ENCODE measurements at places on chromosomes 3 and 15. TPM values are rescaled to one million over a fixed set of nuclear protein-coding genes. Genes with fewer than 3 reads are reported as not detected.

- no peak for DNase-seq
- no peaks in the 10 kb centered on the region for H3K4me1 ChIP-seq
- no peak overlapping the region for H3K27ac ChIP-seq
- H3K36me3 ChIP-seq = no peaks in the 10 kb centered on the region
These were observed 49.4 kb upstream of the GSK3B start for GRCh38 chr3:120143676-120144075.

DNA sequence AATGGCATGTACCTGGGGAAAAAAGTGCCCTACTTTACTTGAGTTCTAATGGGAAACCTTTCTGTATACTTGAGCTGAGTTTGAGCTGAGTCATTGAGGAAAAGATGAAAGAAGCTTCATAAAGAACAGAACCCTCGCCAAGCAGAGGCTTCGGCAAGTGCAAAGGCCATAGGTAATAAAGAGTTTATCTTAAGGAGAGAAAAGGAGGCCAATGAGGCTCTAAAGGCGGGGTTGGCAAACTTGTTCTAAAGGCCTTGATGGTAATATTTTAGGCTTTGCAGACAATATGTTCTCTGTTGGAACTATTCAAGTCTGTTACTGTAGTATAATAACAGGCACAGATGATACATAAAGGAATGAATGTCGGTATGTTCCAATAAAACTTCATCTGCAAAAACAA is 17.6 kb upstream of the TRAT1 start:
- peak; percentile 61 for DNase-seq
- no peaks in the 10 kb centered on the region for H3K27me3 ChIP-seq
- H3K4me3 ChIP-seq = no peak overlapping the region
- no peaks in the 10 kb centered on the region for H3K4me1 ChIP-seq
- no peaks in the 10 kb centered on the region for H3K36me3 ChIP-seq

GRCh38 chr15:68795298-68795848 is 25.3 kb downstream of the ANP32A start:
- peak overlapping the region; percentile 17 for H3K4me3 ChIP-seq
- H3K27ac ChIP-seq = peak overlapping the region; percentile 43
- H3K4me1 ChIP-seq = peaks cover 3% of the 10 kb centered on the region
- no peaks in the 10 kb centered on the region for H3K27me3 ChIP-seq
- H3K36me3 ChIP-seq = no peaks in the 10 kb centered on the region
- peak; percentile 82 for DNase-seq

DNA sequence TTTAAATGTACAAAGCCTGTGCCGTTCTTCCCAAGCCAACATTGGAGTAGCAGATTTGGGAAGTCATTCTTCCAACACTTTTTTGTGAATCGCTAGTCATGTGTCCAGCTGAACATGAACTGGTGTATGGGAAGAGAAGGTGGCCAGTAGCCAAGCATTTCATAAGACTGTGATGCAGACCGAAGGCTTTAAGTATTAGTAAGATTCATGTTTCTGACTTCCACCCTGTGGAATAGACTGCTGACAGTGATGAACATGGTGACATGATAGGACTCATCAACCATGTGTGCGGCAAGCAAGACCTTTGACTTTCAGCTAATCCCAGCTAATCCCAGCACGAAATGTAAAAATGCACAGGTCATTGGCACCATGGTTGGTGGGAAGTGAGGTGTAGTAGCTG is 48.3 kb upstream of the THSD4 start:
- no peaks in the 10 kb centered on the region for H3K4me1 ChIP-seq
- no peaks in the 10 kb centered on the region for H3K36me3 ChIP-seq
- H3K4me3 ChIP-seq = no peak overlapping the region
- no peak overlapping the region for H3K27ac ChIP-seq
- no peak for DNase-seq

DNA sequence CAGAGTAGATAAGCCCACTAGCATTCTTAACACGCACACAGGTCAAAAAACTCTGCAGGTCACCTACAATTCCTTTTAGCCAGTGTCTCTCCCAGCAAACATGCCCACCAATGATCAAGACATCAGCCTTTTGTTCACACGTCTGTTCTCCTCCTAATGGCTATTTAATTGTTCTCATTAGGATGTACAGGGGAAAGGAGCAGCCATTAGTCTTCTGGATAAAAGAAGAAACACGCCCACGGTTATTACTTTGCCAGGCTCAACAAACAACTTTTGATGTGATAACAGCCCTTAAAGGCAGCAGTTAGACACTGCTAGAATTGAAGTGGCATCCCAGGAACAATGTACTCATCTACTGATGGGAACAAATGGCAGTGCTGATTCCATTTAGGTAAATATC is 108.8 kb downstream of the NTRK3 start:
- no peaks in the 10 kb centered on the region for H3K36me3 ChIP-seq
- no peak overlapping the region for H3K27ac ChIP-seq
- no peaks in the 10 kb centered on the region for H3K27me3 ChIP-seq
- no peak for DNase-seq

DNA sequence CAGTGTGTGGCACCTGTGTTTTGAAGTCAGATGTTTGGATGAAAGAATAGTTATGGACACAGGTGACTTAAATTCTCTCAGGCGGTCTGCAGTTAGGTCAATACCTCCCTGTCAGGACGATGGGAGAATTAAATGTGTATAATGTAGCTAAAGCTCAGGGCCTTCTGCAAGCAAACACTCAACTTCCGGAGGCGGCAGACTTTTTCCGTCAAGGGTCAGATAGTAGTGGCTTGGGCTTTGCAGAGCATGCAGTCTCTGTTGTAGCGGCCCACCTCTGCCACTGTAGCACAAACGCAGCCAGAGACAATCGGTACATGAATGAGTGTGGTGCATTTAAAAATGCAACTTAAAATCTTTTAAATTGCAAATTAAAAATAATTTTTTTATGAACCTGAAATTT is 47.4 kb downstream of the CMTM8 start:
- no peaks in the 10 kb centered on the region for H3K36me3 ChIP-seq
- no peak for DNase-seq
- no peak overlapping the region for H3K27ac ChIP-seq

Gene PTH1R
- total RNA-seq = 5.8 TPM

Gene CIP2A
- 7.4 TPM for total RNA-seq

Gene ITPR1
- total RNA-seq = 13.3 TPM

GRCh38 chr3:114624571-114625181 is 330.8 kb downstream of the TIGIT start:
- no peaks in the 10 kb centered on the region for H3K27me3 ChIP-seq

- DNase-seq = no peak
- no peak overlapping the region for H3K27ac ChIP-seq
- no peaks in the 10 kb centered on the region for H3K27me3 ChIP-seq
- no peaks in the 10 kb centered on the region for H3K4me1 ChIP-seq
- no peaks in the 10 kb centered on the region for H3K36me3 ChIP-seq
These were observed 193.3 kb downstream of the ADAMTS9 start for GRCh38 chr3:64494526-64494925.

DNA sequence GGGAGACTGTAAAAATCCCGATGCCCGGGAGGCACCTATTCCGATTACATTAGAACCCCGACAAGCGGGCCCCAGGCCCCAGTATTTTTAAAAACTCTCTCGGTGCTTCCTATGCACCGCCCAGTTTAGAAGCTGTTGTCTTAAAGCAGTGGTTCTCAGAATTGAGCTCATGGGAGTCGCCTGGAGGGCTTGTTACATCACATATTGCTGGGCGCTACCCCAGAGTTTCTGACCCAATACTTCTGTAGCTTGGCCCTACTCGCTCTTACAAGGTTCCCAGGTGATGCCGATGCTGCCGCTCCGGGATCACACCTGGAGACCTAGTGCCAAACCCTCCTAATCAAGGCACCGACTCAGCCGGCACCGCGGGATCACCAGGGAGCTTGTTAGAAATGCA is 35.2 kb downstream of the CPN2 start:
- no peak overlapping the region for H3K27ac ChIP-seq
- H3K36me3 ChIP-seq = no peaks in the 10 kb centered on the region
- no peak overlapping the region for H3K4me3 ChIP-seq
- H3K4me1 ChIP-seq = peaks cover 16% of the 10 kb centered on the region
- no peaks in the 10 kb centered on the region for H3K27me3 ChIP-seq

DNA sequence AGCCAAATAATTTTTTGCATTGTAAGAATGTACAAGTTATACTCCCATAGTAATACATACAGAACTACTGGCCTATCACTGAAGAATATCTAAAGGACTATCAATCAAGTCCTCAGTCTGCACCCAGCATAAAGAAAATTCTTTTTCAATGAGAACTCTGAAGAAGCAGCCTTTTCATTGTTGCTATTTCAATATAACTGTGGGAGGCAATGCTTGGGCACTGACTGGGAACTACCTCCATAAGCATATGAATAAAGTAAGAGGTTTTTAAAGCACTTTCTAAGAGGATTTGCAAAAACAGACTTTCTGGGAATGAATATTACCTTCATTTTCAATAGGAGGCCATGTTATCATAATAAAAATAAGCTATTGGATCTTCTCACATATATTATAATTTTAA is 24.6 kb upstream of the NECTIN3 start:
- DNase-seq = no peak
- H3K36me3 ChIP-seq = no peaks in the 10 kb centered on the region
- no peaks in the 10 kb centered on the region for H3K27me3 ChIP-seq
- no peak overlapping the region for H3K4me3 ChIP-seq
- no peaks in the 10 kb centered on the region for H3K4me1 ChIP-seq

DNA sequence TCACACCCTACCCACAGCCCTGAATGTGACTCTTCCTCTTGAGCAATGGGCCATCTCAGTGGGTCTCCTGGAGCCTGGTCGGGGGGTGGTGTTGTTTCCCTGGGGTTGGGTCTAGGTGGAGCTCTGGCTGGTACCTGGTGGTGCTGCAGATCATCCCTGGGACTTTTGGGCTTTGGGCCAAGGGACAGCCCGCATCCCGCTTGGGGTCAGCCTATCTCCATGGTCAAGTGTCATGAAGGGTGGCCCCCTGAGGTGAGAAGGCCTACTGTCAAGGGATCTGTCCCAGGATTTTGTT is 202.0 kb downstream of the UBE3A start:
- no peaks in the 10 kb centered on the region for H3K36me3 ChIP-seq
- no peaks in the 10 kb centered on the region for H3K4me1 ChIP-seq
- DNase-seq = no peak

Gene TUBGCP4
- total RNA-seq = 30.0 TPM

Measured in Peyer's patch (tissue), 4 donors.